Foreskin keratinocyte (primary cell): ENCODE measurements at places on chromosomes 2 and 18. TPM values are rescaled to one million over a fixed set of nuclear protein-coding genes. Genes with fewer than 3 reads are reported as not detected.
A peak's percentile ranks its signal among the peaks of the same experiment; 100 is the strongest.

MTERF4 gene
- total RNA-seq = 15.9 and 20.1 TPM in 2 replicates

GRCh38 chr2:63444565-63445288, 143.6 kb downstream of the WDPCP start:
- DNase-seq = no peak

GRCh38 chr18:22469061-22469734, 51.5 kb upstream of the CTAGE1 start:
- no peak for DNase-seq

- DNase-seq = no peak
These were observed 187.7 kb upstream of the ID2 start for GRCh38 chr2:8494151-8494550.

- DNase-seq = no peak
These were observed 61.9 kb downstream of the SMCHD1 start for GRCh38 chr18:2717407-2717806.

GRCh38 chr2:199458009-199458805, 468 bp upstream of the SATB2 start:
- DNase-seq = no peak

GRCh38 chr2:54471221-54471711, 15.1 kb downstream of the SPTBN1 start:
- no peak for DNase-seq

DNA sequence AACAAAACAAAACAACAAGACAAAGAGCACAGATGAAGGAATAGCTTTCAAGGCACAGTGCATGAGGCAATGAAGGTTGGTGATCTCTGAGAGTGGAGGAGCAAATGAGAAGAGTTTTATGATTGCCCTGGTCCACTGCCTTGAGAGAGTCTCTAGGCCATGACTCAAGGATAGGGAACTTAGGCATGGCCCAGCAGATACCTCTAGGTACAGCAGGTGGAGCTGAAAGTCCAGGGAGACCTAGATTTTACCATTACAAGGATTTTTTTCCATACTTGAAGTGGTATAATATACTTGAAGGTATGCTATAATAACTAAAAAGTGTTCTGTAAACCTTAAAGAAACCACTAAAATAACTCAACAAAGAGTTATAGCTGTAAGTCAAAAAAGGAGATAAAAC, 239.5 kb upstream of the KLHL29 start:
- DNase-seq = no peak

DNA sequence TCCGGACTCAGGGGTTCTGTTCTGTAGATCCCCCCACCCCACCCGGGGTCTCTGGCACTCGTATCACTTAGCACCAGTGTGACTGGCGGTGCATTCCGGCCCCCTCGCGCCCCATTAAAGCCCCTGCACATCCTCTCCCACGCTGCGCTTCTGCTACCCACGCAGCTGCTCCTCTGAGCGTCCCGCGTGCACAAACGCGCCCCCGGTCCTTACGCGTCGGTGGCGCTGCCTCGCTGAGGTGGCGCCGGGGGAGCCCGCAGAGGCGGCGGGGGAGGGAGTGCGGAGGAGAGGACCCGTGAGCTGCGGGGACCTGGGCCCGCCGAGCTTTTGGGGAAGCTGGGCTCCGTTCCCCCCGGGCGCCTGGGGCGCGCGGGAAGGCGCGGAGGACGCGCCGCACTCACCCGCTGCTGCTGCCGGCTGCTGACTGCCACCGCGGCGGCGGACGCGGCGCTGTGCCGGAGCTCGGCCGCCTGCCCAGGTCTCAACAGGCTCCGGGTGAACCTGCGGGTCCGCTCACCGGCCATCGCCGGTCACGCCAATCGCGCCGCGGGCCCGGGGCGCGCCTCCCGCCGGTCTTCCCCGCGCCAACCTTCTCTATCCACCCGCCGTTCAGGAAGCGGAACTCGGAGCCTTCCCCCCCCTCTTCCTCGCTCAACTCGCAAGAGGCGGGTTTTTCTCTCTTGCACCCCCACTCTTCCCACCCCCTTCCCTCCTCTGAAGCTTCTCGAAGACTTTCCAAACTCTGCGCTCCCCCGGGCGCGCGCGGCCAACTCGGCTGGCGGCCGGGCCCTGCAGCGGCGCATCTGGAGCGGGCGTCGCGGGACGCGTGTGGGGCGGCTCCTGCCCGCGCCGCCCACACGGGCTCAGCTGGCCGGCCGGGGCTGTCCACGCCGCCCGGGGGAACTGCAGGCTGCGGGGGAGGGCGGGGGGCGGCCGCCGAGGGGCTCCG, at the start of gene DOCK10:
TSS of gene DOCK10 (minus strand) at position 618 of the 949 bp plus-strand sequence. CDS start at position 524, 94 bp downstream.
- no peak for DNase-seq

- no peak for DNase-seq
These were observed 223.9 kb downstream of the MBD5 start for GRCh38 chr2:148244593-148245292.

DNA sequence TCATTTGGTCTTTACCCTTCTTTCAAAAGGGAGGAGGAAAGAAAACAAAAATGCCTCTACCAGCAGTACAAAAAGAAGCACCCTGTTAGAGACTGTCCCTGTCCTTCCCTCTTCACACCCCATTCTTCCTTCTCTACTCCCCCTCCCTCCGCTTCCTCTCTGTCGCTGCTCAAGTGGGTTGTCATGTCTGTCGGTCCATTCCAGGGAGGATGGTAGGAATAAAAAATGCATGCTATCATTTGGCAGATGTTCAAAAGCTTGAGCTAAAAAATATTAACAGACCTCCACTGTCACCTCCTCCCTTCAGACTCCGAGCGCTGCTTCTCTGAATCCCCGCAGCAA, 482.0 kb downstream of the BCL11A start:
- no peak for DNase-seq

DNA sequence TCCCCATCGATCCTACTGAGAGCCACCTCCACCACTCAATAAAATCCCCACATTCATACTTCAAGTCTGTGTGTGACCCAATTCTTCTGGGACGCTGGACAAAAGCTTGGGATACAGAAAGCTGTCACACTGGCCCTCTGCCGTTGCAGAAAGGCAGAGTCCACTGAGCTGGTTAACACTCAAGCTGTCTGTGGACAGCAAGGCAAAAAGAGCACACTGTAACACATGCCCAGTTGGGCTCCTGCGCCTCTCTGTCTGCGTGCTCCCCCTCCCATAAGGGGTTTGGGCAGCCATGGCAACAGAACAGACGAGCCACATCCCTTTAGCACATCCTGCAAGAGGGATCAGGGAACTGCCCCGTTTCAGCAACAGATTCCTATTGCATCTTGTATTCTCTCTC, 106.9 kb upstream of the RGPD4 start:
- no peak for DNase-seq

GRCh38 chr2:173803449-173803848, 161.7 kb downstream of the SP3 start:
- DNase-seq = no peak

DNA sequence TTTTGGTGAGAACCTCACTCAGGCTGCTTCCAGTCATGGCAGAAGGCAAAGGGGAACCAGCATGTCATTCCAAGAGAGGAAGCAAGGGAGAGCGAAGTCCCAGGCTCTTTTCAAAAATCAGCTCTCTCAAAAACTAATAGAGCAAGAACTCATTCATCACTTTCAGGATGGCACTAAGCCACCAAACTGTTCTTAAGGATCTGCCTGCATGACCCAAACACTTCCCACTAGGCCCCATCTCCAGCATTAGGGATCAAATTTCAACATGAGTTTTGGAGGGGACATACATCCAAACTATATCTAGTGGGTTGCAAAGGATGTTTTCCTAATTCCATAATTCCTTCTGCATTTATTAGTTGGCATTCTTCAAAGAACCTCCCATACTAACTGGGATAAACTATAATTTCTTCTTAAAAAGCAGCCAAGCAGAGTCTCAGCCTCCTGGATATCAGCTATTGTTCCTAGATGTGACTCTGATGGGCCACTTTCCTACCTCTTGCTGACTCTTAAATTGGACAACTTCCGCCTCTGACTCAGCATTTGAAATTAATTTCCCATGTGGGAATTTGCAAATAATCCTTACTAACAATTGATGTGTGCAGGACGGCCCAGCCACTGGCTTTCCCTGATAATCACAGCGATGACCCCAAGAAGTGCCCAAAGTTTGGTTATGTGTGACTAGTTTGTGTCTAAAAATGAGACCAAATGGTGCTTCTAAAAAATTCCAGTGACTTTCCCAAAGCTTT, 5.5 kb upstream of the REV1 start:
- no peak for DNase-seq

GCG gene
- total RNA-seq = not detected in 2 replicates

DNA sequence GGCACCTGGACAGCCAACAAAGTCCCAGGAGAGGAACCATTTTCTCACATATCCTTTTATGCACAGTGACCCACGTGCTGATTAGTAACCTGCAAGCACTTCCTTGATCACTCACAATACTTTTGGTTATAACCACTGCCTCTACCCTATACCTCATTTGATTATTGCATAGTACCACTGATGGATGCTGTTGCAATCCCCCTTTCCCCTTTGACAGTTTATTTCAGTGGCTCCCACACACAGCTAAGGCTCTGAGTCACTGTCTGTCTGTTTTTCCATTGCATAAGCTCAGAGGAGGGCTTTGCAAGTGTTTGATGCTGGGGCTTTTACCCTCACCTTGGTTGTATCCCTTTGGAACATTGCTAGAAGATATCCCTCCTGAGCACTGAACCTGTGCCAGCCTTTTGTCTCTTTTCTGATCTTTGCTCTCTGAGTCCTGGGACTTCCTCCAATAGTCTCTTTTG, 101.7 kb upstream of the RBBP8 start:
- DNase-seq = peak; percentile 69

PPP1R7 gene
- 60.6 and 69.6 TPM in 2 replicates for total RNA-seq

- peak; percentile 65 for DNase-seq
These were observed 10.7 kb upstream of the NFE2L2 start for GRCh38 chr2:177275040-177275742.

OTOS gene
- total RNA-seq = not detected in 2 replicates

DNA sequence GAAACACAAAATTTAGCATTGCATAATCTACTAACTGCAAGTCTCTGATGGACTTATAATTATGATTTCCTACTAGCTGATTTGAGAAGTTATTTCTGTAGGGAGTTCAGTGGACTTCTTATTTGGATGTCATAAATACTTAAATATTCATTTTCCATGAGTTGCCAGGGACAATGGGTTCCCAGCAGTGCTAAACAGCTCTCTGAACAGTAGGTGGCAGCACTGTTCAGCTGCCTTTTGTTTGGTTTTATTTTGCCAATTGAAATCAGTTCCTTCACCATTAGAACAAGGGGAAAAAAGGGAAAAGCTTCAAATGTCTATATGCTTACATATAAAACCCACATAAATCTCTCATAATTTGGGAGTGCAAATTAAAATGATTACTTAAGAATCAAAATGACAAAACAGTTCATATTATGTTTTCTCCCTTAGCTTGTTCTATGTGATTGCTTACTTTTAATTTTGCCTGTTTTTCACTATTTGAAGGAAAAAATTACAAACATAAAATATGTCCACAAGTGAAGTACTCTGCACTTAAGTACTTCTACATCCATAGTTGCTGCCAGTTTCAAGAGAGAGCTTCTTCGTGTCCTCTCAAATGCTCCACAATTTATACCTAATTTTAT, 898.9 kb downstream of the CPS1 start:
- DNase-seq = no peak

DNA sequence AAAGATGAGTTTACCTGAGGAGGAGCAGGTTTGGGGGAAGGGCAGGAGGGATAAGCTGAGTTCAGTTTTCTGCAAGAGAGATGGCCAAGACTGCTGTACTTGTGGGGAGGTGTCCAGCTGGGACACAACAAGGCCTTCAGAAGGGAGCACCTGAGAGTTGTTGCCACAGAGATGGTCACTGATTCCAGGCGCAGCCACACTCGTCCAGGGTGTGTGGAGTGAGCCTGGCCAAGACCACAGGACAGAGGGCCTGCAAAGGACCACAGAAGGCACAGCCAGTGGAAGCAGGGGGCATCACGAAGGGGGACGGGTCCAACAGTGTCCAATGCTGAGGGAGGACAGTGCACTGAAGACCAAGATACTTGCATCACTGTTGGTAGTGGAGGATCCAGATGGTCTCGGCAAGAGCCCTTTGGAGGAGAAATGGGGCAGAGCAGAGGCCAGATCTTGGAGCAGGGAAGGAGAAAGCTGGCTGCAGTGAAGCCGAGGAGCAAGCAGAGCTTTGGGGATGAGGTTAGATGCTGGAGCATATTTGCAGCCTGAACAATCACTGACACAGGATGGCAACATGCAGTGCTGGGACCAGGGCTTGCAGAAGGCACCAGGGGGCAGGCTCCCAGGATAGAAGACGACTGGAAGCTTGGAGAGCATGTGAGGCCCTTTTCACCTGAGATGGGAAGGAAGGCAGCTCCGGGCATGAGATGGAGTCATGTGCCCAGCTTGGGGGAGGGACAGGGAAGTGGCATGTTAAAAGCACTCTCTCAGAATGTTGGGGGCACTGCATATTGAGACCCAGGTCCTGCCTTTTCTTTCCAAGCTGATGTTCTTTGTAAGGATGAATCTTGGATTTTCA, 214.0 kb downstream of the CYP26B1 start:
- peak; percentile 42 for DNase-seq

DNA sequence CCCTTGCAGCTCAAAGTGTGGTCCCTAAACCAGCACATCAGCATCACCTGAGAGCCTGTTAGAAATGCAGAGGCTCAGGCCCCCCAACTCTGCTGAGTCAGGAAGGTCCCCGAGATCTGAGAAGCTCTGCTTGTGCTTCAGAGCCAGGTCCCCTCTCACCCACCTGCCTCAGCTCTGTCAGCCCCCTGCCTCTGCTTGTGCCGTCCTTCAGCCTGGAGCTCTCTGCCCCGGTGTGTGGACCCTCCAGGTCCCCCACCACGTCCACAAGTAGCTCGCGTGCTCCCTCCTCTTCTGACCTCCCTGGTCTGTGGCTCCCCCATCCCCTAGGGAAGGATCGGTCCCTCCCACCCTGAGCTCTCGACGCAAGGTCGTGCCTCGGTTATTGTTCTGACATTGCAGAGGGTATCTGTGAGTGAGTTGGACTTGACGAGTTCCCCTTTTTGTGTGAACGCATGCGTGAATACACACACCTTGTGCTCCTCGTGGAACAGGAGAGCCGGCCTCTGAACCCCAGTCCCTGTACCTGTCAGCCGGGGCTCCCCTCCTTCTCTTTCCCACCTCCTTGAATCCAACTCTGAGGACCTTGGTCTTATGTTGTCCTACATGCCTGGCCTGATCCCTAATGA, 75.5 kb upstream of the TAF1B start:
- DNase-seq = no peak

DNA sequence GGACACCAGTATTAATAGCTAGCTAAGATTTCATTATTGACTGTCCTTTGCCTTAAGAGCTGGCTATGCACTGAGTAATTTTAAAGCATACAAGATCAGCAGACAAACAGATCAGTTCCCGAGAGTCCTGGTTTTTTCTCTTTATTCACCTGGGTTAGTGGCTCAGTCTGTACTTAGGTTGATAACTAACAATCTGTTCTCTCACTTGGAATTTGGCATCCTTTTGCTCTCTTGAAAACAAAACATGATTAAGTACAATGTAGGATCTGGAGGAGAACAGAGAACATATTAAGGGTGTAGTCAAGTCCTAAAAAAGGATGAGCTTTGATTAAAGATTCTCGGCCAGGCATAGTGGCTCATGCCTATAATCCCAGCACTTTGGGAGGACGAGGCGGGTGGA, 16.6 kb downstream of the ARPC2 start:
- no peak for DNase-seq
